D341Med (cell line): ENCODE measurements at places on chromosomes 6 and 20.
A peak's percentile ranks its signal among the peaks of the same experiment; 100 is the strongest.

DNA sequence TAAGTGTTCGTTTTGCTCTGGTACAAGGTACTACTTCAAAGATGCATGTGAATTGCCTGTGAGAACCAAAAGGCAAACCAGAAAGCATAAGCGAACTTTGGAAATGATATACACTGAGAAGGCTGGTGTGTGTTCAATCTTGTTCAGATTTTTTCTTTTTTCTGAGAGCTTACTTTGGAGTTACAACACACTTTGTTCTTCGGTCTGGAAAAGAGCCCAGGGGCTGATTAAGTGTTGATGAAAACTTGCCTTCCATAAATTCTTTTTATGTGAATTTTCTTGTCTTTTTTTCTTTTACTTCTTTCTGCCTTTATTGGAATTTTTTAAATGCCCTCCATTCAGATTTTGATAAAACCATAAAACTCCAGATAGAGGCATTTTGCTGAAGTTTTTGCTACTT, 395.1 kb upstream of the SASH1 start:
- DNase-seq = no peak

- no peak for DNase-seq
Measured at GRCh38 chr6:75409928-75410327, 83.7 kb downstream of the FILIP1 start.

GRCh38 chr20:20017844-20018185, 653 bp downstream of the NAA20 start:
- no peak for DNase-seq

DNA sequence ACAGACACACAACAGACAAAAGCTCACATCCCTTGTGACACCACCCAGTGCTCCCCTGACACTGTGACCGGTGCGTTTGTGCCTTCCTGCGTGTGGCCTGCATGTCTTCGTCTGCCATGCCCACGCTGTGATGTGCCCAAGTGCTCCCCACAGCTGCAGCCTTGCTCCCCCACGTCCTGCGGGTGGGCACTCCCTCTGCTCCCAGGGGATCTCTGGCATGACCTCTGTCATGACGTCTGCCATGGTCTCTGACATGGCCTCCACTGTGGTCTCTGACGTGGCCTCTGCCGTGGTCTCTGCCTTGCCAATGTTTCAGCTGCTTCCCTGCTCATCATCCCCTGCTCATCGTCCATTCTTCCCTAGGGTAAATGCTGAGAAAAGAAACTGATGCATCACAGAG, 200.9 kb downstream of the DLL1 start:
- peak; percentile 15 for DNase-seq

DNA sequence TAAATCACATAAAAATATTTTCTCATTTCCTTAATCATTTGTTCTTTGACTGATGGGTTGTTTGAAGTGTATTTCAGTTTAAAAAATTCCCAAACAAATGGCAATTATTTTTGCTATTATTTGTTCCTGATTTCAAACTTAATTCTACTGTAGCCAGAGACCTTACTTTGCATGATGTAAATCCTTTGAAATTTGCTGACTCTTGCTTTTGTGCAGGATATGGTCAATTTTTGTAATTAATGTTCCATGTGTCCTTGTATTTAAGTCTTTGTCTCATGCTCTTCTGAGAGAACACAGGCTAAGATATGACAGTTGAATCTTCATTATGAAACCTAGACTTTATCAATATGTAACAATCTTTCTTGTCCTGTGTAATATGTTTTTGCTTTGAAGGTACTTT, 295.0 kb upstream of the CHD6 start:
- no peak for DNase-seq
